ENCODE measurements at places on chromosomes 6 and 20.
A peak's percentile ranks its signal among the peaks of the same experiment; 100 is the strongest.

GRCh38 chr6:107847844-107848802, 24.0 kb upstream of the SCML4 start:
- DNase-seq, result peak; percentile 76

GRCh38 chr6:130713144-130713543, 114.1 kb upstream of the SMLR1 start:
- DNase-seq, result no peak

DNA sequence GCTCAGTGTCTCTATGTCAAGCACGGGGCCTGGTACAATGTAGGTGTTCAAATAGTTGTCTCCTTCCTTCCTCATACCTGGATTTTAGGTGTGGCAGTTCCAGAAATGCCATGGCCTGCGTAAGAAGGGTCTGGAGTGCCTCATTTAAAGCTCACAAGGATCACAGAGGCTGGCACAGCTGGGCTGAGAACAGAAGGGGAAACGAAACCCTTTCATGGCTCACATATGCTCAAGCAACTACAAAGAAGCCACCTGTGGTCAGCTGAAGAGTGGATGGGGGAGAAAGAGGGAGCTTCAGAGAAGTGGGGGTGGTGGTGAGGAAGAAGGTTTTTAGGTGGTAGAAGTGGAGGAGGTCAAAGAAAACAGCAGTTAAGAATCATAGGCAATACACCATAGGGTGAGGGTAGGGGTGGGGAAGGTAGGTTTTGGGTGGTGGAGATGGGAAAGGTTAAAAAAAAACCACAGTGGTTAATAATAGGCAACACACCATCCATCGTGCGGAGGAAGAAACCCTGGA, 17.0 kb upstream of the TOP1 start:
- no peak for DNase-seq

DNA sequence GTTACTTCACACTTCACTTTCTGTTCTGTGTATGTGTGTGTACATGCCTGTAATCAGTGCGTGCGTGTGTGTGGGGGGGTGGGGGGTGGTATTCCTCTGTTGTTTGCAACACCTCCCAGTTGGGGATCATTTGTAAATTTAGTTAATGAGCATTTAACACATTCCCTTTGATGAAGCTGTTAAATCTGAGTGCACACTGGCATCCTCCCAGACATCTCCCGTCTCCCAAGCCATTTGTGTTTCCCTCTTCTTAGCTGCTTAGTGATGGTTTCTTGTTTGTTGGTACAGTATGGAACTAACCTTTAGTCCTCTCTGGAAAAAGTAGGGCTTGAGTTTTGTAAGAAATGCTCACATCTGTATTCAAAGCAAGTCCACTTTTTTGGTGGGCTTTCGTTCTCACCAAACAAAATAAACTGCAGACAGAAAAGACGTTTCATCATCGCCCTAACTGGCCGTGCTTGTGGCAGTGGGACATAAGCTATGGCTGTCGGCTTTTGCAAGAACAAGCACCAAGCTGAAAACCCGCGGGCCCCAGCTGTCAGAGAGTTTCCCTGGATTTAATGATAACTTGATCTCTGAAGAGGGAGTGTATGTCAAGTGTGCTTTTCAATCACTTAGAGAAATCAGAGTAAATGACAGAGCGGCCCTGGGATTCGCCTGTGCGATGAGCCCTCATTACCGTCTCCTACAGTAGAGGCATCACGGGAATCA, 54.9 kb upstream of the SASH1 start:
- no peak for DNase-seq

DNA sequence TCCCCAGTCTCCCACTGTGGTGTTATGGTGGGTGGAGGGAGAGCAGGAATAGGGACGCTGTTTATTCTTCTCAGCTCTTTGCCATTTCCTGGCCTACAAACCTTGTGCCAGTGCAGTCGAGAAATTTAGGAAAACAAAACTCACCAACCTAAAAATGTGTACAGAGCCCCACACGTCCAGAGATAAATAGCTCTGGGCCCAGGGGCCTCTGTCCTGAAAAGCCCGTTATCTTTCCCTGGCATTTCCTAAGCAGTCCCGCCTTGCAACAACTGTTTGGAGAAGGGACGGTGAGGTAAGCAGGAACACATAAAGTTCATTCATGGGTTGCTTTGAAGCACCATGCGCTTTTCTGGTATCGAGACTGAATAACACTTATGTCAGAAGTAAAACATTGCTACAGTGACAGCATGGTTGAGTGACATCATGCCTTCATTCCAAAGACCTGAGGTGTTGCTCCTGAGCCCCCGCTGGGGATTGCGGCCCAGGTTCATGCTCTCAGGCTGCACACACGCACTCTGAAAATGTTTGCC, 80.1 kb upstream of the NXT1 start:
- no peak for DNase-seq

DNA sequence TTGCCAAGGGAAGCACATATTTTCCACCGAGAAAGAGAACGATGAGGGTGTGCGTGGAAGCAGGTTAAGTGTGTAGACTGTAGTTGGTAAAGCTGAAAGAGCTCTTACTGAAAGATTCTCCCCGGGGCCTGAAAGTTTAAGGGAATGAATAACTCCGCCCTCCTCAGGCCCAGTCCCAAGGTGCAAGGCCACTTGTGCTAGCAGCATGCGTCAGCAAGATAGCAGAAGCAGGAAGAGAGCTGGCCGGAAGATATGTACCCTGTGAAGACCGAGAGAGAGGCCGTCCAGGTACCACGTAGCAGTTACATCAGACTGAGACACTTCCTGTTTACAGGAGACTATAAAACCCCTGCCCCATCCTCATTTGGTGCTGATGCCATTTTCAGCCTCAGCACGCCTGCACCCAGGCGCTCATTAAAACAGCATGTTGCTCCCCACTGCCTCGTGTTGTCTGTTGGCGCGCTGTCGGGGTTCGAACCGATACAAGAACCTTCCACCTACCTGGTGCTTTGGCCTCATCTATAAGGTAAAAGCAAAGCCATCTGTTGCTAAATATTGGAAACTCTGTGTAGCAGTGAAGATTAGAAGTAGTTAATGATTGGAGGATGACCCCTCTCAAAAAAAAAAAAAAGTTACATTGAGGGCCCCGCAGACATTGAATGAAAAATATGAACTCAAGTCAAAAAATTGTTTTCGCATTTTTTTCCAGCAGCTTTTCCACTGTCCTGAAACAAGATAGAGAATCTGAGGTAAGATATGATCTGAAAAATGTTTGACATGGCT, 18.6 kb upstream of the FAM135A start:
- DNase-seq, result no peak

DNA sequence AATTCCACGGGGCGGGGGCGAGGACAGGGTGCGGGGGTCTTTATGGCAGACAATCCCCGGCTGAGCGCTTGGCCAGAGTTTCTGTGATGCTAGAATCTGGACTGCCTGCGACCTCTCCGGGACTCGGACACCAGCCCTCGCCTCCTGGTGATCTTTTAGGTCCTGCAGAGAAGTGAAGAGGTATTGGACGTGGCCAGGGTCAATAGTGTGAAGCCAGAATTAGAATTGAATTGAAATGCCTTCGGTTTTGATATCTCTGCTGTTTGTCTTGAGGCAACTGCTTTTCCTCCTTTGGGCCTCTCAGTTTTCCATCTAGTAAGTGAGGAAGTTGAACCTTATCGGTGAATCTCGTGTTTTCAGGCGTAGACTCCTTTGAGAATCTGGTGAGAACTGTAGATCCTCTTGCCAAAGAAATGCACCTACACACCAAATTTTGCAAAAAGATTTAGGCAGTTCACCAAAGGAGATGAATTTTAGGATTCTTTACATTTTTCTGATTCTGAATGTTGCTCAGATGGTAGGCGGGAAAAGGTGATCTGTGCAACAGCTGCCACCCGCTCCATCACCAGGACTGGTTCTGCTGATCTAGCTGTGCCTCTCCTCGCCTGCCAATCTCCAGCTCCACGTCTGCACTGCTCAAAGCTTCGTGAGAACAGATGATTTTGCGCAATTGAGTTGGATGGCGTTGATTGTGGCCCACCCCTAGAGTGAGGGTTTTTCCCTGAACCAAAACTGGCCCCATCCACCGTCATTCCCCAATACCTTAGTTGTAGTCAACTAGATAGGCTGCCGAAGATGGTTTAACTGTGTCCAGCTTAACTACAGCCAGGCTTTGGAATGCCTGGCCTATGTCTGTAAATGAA, 837 bp upstream of the OSER1 start:
- peak; percentile 41 for DNase-seq

GRCh38 chr20:19688031-19688806, 69.8 kb upstream of the RIN2 start:
- peak; percentile 84 for DNase-seq

GRCh38 chr6:33738153-33738552, 8.6 kb downstream of the IP6K3 start:
- DNase-seq, result no peak

- DNase-seq, result no peak
Measured at GRCh38 chr6:163738304-163738703, 323.8 kb downstream of the QKI start.

- DNase-seq, result peak; percentile 78
Measured at GRCh38 chr6:117605169-117605826, 3.0 kb upstream of the GOPC start.

GRCh38 chr6:24721461-24722215, 2.7 kb upstream of the C6orf62 start:
- DNase-seq, result no peak

DNA sequence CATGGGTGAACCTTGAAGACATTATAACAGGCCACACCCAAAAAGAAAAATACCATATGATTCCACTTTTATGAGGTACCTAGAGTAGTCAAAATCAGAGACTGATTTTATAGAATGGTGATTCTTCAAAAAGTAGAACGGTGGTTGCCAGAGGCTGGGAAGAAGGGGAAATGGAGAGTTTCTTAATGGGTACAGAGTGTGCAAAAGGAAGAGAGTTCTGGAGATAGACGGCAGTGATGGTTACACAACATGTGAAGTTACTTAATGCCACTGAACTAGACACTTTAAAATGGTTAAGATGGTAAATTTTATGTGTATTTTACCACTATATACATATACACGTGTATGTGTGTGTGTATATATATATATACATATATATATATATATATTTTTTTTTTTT, 80.8 kb downstream of the PRND start:
- no peak for DNase-seq

DNA sequence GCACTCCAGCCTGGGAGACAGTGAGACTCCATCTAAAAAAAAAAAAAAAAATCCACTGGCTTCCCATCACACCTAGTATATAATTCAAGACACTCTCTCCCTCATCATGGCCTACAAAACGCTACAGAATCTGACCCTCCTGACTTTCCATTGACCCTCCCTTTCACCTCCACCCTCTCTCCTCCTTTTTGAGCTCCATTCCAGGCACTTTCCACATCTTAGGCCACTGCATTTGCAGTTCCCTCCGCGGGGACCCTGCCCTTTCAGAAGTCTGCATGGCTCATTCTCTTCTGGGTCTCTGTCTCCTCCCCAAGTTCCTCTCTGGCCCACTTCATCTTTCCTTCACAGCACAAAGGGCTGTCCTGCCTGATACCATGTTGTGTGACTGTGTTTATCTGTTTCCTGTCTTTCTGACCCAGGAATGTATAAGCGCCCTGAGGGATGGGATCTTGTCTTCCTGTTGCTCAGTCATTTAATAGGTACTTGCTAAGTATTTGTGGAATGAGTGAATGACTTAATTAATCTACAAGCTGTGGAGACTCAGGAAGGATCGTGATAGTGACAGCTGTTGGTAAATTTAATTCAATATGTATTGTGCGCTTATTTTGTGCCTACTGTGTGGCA, 35.2 kb downstream of the NCR2 start:
- no peak for DNase-seq

DNA sequence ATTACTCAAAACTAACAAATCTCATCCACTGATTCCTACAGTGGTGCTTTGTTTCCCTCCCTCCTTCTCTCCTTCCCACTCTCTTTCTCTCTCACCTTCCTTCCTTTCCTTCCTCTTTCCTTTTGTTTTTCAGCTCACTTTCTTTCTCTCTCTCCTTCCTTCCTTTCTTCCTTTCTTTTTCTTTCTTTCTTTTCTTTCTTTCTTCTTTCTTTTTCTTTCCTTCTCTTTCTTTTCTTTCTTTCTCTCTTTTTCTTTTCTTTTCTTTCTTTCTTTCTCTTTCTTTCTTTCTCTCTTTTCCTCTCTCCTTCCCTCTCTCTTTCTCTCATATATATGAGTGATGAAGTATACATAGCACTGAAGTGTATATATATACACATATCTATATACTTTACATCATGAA, 241.4 kb downstream of the CENPW start:
- DNase-seq, result no peak

DNA sequence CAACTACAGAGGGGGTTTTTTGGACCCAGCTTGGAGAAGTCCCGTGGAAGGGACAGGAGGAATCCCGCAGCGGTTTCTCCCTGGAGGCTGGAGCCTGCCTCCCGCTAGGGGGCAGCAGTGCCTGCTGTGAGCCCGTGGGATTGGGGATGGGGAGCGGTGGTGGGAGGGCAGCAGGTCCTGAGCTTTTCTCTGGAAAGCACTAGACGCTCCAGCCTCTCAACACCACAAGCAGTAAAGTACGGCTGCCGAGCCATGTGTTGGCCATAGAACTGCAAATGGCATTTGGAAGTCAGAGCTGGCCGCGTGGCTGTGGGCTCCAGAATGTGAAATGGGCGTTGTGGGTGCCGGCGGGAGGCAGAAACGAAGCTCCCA, 47.8 kb downstream of the GMPR start:
- DNase-seq, result peak; percentile 30

DNA sequence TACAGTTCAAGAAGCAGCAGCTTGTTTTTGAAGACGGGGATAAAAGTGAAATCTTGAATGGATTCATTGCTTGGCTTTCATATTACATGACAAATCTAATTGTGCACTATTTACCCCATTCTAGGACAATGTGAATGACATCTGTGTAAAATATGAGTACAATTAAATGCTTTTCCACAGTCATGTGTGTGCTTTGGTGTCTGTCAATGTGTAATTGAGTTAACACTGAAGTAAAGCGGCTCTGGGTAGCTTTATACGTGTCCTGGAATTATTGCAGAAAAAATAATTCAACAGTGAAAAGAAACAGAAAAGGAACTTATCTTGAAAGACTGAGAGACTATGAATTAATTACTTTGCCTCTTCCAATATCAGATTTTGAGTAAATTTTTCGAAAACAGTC, 233.5 kb upstream of the HS3ST5 start:
- no peak for DNase-seq

DNA sequence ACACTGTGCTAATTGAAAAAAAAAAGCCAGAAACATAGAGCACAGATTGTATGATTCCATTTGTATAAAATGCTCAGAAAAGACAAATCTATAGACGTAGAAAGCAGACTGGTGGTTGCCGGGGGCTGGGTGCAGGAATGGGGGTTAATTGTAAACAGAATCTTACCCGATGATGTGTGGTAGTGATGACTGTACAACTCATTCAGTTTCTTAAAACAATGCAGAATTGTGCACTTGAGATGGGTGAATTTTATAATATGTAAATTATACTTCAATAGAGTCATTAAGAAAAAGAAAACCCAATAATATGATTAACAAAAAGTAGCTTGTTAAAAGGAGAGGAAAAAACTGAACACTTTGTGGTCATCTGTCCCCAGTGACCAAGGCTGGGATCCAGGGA, 3.7 kb upstream of the MYLK4 start:
- no peak for DNase-seq

Data from MCF 10A (cell line).